Right renal pelvis (tissue), 4 donors: ENCODE measurements at places on chromosomes 11 and 22.

GRCh38 chr22:50317178-50317577 lies 9.6 kb downstream of the DENND6B start:
- no peak for DNase-seq

- DNase-seq: no peak
These were observed 21.7 kb downstream of the SLC43A1 start for GRCh38 chr11:57493507-57494503.

DNA sequence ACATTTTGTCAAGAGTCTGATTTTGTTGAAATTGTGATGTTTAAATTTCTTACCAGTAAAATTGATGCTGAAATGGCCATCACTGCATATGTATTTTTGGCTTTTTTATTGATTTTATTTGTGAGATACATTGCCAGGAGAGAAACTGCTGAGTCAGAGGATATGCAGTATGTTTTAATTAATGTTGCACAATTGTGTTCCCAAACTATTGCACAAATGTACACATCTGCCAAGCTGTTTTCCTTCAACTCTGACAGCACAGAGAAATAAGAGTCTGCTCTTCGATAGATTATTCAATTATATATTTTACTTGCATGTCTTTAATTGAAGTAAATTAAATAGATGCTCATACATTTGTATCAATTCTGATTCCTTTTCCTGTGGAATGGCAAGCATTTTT lies 640.2 kb upstream of the LUZP2 start:
- DNase-seq: no peak

GRCh38 chr11:120928627-120929026 lies 95.3 kb upstream of the TBCEL start:
- DNase-seq: no peak

- no peak for DNase-seq
These were observed 12.4 kb upstream of the MTMR3 start for GRCh38 chr22:29870574-29870973.

GRCh38 chr11:43492701-43493100 lies 134.0 kb downstream of the TTC17 start:
- DNase-seq: no peak

GRCh38 chr11:21505070-21505469 lies 687.8 kb upstream of the ANO5 start:
- no peak for DNase-seq
